HCT116 (cell line): ENCODE measurements at places on chromosomes 5 and 9.

- DNase-seq, result no peak
Measured at GRCh38 chr5:24899180-24899579, 254.4 kb upstream of the CDH10 start.

- no peak for DNase-seq
Measured at GRCh38 chr9:36843964-36844363, 190.1 kb downstream of the PAX5 start.

DNA sequence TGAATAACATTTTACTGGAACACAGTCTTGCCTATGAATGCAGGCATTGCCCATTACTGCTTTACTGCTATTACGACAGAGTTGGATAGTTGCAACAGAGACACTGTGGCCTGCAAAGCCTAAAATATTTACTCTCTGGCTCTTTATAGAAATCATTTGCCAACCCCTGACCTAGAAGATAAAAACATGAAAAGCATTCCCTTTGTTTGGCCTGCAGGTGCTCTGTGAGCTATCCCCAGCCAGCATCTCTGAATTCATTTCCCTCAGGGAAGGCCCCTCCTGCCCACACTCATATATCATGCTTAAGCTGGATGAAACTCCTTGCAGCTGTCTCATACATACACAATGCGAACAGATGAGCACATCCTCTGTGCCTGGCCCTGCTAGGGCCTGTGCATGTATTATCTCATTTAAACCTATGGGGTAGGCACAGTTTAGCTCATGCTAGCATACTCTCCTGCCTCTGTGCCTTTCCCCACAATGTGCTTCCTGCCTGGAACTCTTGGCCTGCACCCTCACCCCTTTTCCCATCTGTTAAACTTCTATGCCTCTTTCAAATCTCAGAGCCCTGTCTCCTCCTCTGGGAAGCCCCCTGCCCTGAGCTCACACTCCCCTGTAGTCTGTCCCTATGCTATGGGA is 193.1 kb downstream of the PAX5 start:
- no peak for DNase-seq

DNA sequence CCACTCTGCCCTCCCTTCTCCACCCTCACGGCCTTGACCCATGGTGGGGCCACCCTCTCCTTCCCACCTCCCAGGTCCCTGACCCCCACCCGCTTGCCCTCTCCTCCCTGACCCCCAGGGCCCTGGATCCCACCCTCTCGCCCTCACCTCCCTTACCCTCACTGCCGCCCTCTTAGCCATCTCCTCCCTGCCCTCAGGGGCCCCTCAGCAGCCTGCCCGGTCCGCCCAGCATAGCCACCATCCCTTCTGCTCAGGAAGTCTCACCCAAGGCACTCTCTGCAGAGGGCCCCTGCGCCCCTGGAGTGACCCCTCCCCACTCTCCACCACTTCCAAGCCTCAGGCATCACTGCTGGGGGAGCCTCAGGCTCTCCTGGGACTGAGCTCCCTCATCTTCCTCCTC is 66.3 kb downstream of the MRPL36 start:
- DNase-seq, result no peak

- no peak for DNase-seq
Measured at GRCh38 chr5:54083851-54084250, 226.5 kb downstream of the ARL15 start.
